ENCODE measurements at places on chromosomes 2 and 18. TPM values are rescaled to one million over a fixed set of nuclear protein-coding genes. Genes with fewer than 3 reads are reported as not detected.

The C1GALT1C1L gene
- total RNA-seq: 0.38 TPM

The ZSWIM2 gene
- not detected for total RNA-seq

The C2orf92 gene
- total RNA-seq: 20.0 TPM

The TSPYL6 gene
- total RNA-seq: not detected

DNA sequence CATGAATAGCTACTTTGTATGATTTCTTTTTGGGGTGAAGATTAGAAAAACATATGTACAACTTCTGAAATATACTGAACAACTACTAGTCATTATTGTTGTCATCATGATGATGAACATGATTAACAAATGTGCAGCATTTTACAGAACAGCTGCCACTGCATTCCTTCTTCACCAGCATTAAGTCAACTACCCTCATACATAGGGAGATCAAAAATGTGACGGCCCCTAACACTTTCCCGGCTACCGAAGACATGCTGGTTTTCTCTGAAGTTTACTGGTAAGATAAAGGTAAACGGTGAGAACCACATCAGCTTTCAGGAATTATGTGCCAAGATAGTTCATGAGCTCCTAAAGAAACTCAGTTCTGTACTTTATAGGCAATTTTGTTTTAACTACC, 121.0 kb upstream of the LRATD1 start:
- H3K36me3 ChIP-seq: no peaks in the 10 kb centered on the region
- no peak overlapping the region for H3K27ac ChIP-seq
- no peak overlapping the region for H3K4me3 ChIP-seq
- H3K27me3 ChIP-seq: no peaks in the 10 kb centered on the region

DNA sequence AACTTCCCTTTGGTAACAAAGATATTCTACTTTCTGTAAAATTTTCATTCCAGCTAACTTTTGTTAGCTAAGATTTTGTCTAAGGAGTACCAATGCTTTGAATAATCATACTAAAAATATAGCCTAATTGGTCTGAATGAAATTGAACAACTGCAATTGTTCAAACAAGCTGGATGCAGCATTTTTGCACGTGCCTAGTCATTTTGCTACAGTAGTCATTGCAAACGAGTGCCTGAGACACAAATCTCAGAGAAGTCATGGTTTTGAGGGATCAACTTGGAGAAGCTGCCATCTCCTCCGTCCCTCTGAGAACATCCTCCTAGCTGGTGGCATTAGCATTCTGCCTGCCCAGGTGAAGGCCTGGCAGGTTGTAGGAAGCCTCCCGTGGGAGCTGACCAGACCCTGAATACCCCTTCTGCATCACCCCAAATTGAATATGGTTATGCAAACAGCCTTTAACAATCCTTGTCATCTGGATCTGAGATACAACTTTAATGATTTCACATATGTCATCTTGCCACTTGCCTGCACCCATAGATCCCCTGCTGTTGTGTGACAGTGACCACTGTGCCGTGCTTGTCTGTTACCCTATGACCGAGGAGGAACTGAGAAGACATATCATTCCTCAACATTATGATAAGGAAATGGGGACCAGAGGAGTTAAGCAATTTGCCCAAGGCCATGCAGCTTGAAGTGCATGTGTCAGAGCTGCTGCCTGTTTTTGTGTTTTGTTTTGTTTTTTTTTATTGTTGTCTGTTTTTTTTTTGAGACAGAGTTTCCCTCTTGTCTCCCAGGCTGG, 29.1 kb upstream of the MGAT4A start:
- H3K27ac ChIP-seq: no peak overlapping the region
- H3K27me3 ChIP-seq: peaks cover 15% of the 10 kb centered on the region

GRCh38 chr2:147698166-147698565, 146.7 kb upstream of the ACVR2A start:
- peaks cover 5% of the 10 kb centered on the region for H3K4me1 ChIP-seq
- H3K27me3 ChIP-seq: no peaks in the 10 kb centered on the region
- no peak overlapping the region for H3K4me3 ChIP-seq
- H3K27ac ChIP-seq: no peak overlapping the region

Data from mesothelial cell of epicardium (in vitro differentiated cells).